ENCODE measurements at places on chromosomes 5 and 9.
A peak's percentile ranks its signal among the peaks of the same experiment; 100 is the strongest.

DNA sequence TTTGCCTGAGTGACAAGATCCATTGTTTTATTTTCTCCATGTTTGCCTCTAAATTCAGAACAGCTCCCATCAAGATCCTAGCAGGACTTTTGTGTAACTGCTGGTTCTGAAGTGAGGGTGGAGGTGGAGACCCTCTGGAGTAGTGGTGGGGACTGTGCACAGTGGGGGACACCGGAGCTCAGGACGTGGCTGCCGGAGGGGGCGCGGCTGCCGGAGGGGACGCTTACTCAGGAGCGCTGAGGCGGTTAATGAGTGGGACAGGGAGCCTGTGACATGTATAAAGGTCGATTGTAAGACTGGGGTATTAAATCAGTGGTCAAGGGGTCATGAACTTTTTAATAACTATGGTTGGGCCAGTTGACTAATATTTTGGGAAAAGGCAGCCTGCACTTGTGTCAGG is 127.0 kb upstream of the CACNA1B start:
- DNase-seq = no peak

GRCh38 chr9:127853312-127854183 is 910 bp downstream of the ENG start:
- DNase-seq = peak; percentile 24

DNA sequence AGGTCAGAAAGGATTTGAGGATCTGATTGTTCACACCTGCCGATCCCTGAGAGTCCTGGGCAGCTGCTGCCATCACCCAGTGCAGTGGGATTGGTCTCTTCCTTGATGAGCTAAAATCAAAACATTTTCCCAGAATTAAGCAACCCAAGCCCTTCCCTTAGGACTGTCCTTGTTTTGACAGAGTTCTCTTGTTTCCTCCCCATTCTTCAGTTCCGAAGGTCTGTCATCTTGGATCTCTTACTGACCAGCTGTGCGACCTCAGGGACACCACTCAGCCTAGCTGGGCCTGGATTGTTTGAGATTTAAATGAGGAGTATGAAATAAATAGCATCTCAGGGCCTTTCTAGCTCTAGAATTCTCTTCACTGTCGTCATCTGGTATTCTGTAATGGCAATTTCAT is 90.3 kb upstream of the IQGAP2 start:
- no peak for DNase-seq

GRCh38 chr5:143244990-143245389 is 158.5 kb downstream of the NR3C1 start:
- DNase-seq = no peak

GRCh38 chr9:265209-265870 is 50.7 kb downstream of the DOCK8 start:
- no peak for DNase-seq

GRCh38 chr5:66810848-66811261 is 214.7 kb downstream of the MAST4 start:
- no peak for DNase-seq

DNA sequence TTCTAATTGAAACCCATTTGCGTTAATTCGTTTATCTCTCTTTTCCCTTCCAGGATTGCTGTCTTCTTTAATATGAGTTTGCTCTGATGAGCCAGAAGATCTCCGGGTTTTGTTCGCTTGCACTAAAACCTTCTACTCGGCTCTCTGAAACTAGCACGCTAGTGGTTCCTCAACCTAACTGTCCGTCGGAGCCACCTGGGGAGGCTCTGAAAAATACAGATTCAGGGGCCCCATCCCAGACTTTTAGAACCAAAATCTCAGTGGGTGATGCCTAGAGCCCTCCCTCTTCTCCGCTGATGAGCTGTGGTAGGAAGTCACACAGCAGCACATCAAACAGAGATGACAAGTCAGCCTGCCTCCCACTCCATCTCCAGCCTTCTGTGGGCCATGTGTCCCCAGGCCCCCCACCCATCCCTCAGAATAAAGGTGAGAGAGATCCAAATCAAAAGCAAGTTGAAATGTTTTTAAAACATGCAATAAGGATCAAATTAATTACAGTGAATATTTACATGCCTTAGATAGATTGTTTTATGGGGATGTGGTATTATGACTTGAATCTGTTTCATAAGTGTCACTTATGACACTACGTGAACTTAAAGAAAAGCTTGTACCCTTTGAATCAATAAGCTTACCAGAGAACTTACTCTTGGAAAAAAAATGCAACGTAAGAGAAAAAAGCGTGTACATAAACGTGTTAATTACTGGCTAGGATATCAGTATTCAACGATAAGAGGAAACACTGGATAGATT is 16.4 kb downstream of the FCN2 start:
- DNase-seq = no peak

DNA sequence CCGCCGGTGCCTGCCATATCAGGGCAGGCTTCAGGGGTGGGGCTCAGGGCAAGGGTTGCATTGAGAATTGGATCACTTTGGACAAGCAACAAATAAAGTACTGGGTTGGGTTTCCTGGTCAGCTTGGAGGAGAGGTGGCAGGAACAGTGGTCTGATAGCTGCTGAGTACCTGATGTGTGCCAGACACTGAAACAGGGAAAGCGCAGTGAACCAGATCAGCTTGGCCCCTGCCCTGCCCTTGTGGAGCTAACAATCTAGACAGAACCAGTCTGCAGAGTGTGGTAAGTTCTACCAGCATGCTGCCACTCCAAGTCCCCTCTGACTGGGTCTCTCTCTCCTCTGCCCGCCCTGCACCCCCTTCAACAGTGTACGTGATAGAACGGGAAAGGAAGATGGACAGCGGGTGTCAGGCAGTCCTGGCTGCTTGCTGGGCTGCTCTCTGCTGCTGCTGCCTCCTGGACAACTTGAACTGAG is 53.4 kb downstream of the CYSTM1 start:
- DNase-seq = no peak

- DNase-seq = peak; percentile 77
Measured at GRCh38 chr9:136342181-136343120, 15.1 kb downstream of the GPSM1 start.

DNA sequence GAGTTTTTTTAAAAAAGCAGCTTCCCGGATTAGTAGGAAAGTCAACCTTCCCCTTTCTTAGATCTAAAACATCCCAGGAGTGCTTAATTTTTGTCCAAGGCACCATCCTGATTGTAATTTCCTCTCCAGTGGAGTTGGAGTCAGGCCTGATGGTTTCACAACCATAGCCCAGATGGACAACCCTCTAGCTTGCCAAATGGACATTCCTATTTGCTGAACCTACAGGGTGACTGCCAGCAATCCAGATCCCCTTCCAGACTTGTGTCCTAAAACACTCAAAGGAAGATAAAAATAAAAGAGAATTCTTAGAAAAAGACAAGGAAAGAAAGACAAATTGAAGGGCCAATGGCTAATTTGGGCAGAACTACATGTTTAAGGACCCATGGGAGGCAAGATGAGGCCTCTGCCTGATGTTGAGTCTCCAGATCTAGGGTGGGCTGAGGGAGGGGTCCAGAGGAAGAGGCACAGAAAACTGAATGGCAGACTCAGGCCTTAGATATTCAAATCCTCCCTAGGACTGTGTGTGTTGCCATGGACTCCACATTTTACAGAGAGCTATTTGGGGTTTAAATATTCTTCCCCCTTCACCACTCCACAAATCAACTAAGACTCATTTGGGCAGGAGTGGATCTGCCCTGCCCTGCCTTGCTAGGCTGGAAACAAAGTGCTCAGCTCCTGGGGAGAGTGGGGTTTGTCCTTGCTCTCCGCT is 38.5 kb upstream of the SLC44A1 start:
- DNase-seq = no peak

- DNase-seq = no peak
Measured at GRCh38 chr9:114678795-114679194, 3.2 kb downstream of the TEX48 start.

DNA sequence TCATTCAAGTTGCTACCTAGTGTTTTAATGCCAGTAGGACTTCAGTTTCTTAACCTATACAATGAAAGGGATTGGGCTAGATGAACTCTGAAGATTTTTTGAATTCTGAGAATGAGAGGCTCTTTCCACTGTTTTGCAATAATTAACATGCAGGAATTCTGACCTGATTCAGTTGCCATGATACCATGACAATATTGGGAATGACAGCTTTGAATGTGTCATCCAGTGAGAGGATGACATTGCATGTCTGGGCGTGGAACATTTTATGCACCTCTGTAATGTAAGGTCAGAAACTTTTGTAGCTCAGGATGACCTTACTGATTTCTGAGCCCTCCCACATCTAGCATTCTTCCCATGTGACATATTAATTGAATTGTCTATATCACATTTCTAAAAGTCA is 30.6 kb upstream of the SPINK5 start:
- DNase-seq = no peak

GRCh38 chr5:115583474-115583873 is 18.8 kb downstream of the TICAM2 start:
- no peak for DNase-seq

DNA sequence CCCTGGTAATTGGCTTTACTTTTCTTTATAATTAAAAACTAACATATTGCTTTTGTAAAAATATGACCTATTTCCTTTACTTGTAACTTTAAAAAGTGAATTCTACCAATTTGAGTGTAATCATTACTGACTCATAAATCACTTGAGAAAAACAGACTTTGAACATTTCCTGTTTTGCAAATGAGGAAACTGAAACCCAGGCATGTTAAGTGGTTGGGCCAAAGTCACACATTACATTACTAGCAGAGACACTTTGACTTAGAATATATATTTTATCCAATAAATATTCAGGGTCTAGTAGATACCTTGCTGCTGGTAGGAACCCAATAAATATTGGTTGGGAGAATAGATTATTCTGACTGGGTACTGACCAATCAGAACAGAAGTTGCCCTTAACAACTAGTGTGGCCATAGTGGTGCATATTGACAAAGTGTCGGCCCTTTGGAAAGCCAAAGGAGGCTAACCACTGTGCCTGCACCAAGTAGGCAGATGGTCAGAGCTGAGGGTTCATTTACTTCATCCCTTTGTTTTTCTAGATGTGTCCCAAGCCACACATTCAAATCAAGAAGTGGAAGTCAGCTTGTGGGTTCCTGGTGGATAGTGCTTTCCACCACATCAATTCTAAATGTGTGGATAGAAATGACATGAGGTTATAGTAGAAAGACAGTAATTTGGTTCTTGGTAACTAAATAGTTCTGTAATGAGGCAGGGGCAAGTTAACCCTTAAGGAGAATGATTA is 365.1 kb upstream of the RIOK2 start:
- no peak for DNase-seq

DNA sequence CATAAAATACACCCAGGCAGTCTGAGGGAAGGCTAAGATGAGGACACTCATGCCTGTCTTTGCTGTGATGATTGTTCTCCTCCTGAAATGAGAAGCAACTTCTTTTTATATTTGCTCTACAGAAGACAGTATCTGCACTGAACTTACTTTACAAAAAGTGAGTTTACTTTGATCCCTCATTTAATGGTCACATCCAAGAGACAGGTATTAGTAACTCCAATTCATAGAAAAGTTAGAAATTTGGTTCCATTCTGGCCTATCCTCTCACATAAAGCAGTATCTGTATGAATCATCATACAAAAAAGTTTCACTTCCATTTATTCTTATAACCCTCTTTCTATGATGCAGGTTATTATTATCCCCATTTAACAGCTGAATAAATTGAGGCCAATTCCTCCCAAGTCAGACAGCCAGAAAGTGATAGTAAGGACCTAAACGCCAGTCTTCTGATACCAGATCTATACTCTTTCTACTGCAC is 15.2 kb downstream of the TSTD2 start:
- DNase-seq = no peak

- no peak for DNase-seq
Measured at GRCh38 chr5:113382731-113383130, 52.1 kb downstream of the TSSK1B start.

- DNase-seq = no peak
Measured at GRCh38 chr5:111552492-111552891, 40.2 kb upstream of the STARD4 start.

- no peak for DNase-seq
Measured at GRCh38 chr5:177018341-177018740, 4.2 kb upstream of the ZNF346 start.

DNA sequence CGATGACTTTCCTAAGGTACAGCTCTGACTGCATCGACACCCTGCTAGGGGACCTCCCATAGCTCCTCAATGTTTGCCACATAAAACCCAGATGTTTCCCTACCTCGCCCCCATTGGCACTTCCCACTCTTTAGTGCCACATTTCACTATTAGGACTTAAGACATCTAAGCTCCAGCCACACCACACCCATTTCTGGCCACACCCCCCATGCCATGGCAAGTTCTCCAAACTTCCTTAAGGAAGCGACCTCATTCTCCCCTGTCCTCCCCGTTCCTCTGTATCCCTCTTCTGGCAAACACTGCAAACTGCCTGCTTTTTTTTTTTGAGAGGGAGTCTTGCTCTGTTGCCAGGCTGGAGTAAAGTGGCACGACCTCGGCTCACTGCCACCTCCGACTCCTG is 62.9 kb downstream of the USP20 start:
- no peak for DNase-seq

GRCh38 chr9:15485836-15486666 is 24.7 kb downstream of the PSIP1 start:
- DNase-seq = no peak

GRCh38 chr5:159242656-159243055 is 20.4 kb upstream of the UBLCP1 start:
- no peak for DNase-seq

GRCh38 chr9:98667005-98667640 is 41.6 kb downstream of the GABBR2 start:
- no peak for DNase-seq

GRCh38 chr9:4108754-4109465 is 191.0 kb downstream of the GLIS3 start:
- no peak for DNase-seq

DNA sequence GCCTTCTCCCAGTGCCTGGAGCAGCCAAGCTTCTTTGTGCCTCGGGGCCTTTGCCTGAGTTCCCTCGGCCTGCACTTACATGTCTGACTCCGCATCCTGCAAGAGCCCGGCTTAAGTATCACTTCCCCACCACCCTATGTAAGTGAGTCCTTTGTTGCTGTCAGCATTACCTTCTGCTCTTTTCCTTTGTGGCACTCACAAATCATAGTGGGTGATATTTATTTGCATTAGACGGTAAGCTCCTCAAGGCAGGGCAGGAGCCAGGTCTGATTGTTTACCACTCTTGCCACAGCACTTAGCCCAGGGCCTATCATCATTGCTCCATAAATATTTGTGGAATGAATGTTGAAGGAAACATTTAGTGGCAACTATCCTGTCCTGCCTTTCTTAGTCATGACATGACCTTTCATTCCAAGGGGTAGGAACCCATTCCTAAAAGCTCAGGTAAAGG is 4.8 kb downstream of the GM2A start:
- no peak for DNase-seq

GRCh38 chr5:99644822-99645221 is 716.0 kb upstream of the CHD1 start:
- no peak for DNase-seq

DNA sequence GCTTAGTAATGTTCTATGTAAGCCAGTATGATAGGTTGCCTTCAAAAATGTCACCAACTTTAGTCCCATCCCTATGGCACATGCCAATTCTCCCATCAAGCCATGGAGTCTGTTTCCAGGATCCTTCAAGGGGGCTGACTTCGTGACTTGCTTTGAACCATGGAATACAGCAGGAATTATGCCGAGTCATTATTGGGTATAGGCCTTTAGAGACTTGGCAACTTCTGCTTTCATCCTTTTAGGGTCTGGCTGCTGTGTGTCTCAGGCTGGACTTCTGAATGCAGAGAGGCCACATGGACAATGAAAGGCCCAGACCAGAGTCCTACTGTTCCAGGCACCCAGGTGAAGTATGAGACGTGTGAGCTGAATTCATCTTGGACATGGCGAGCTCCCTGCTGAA is 109.8 kb downstream of the DENND1A start:
- no peak for DNase-seq
